ENCODE measurements at places on chromosomes 4 and X.
A peak's percentile ranks its signal among the peaks of the same experiment; 100 is the strongest.

GRCh38 chr4:2009651-2010233 is 968 bp upstream of the NELFA start:
- peaks cover 9% of the 10 kb centered on the region for H3K36me3 ChIP-seq
- peaks cover 9% of the 10 kb centered on the region for H3K27me3 ChIP-seq
- peak overlapping the region; percentile 85 for H3K4me3 ChIP-seq
- no peak overlapping the region for H3K27ac ChIP-seq

DNA sequence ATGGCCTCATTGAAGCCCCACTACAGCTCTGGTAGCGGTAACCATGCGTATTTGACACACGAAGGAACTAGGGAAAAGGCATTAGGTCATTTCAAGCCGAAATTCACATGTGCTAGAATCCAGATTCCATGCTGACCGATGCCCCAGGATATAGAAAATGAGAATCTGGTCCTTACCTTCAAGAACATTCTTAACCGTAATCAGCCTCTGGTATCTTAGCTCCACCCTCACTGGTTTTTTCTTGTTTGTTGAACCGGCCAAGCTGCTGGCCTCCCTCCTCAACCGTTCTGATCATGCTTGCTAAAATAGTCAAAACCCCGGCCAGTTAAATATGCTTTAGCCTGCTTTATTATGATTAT is 876 bp downstream of the HPRT1 start:
- no peaks in the 10 kb centered on the region for H3K36me3 ChIP-seq
- no peak overlapping the region for H3K27ac ChIP-seq
- 0 out of 2 replicates have a peak, but pooled peaks cover 7% of the 10 kb centered on the region for H3K4me1 ChIP-seq

DNA sequence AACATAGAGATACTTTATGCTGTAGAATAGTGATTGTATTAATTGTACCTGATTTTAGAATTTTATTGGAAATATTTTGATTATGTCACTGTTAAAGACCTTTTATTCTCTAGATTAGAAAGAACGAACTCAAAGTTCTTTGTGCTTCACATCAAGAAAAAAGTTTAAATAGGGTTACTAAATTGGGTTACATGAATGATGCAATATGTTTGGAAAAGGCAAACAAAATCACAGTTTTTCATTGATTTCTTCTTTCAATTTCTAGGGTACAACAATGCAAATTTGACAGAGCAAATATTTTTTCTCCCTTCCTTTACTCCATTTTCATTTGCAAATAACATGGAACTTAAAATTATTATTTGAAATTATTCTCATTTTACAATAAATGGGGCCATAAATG is 24.0 kb upstream of the ANKRD50 start:
- peaks cover 33% of the 10 kb centered on the region for H3K4me1 ChIP-seq
- no peak overlapping the region for H3K27ac ChIP-seq
- no peak overlapping the region for H3K4me3 ChIP-seq
- no peaks in the 10 kb centered on the region for H3K27me3 ChIP-seq
- no peak for DNase-seq

DNA sequence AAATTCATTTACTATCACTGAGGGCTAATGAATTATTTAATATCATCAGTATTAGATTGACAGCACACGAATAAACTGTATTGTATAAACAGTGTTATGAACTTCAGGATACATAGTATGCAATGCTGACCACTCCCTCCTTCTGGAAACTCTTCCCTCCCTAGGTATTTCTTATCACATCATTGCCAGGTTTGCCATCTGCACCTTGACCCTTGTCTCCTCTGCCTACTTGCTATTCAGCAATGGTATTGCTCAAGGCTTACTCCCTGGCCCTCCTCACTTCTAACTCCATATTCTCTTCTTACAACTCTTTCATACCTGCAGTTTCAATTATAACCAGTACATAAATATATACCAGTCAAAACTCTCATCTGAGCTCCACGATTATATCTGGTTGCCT is 38.9 kb downstream of the ATP8A1 start:
- H3K27me3 ChIP-seq, result no peaks in the 10 kb centered on the region
- 0 out of 2 replicates have a peak, but pooled peaks cover 3% of the 10 kb centered on the region for H3K36me3 ChIP-seq
- H3K27ac ChIP-seq, result no peak overlapping the region

DNA sequence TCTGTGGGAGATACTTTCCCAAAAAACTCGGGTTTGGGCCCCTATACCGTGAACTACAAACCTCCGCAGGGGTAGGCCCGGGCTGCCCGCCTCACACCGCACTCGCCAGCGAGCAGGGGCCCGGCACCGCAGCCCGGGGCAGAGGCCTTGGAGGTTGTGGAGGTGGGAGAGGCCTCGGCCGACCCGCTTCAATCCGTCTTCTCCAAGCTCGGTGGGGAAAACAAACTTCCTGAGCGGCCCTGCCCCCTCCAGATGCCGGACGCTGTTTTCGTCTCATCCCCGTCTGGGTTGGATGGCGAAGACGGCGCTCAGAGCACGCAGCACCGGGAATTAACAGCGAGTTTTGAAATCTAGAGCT is 442 bp upstream of the MCUB start:
- peak; percentile 63 for DNase-seq
- no peak overlapping the region for H3K27ac ChIP-seq
- H3K4me1 ChIP-seq, result peaks cover 26% of the 10 kb centered on the region
- peaks cover 6% of the 10 kb centered on the region for H3K36me3 ChIP-seq
- H3K27me3 ChIP-seq, result peaks cover 6% of the 10 kb centered on the region

DNA sequence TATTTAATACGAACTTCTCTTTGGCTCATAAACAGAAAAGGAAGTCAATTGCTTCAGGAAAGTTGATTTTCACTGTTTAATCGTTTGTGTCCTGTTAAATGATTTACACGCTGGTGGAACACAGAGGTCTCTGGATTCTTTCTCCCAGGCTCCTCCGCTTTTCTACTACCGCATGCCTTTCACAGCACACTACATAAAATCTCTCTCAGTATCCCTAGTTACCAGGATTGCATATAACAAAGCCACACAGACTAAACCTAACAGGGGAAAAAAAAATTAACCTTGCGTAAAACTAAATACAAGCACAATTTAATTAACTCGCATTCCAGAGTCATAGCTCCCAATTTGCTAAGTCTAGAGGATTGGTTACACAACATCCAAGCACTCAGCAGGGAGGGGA is 133.9 kb downstream of the CORIN start:
- H3K36me3 ChIP-seq, result no peaks in the 10 kb centered on the region
- no peak for DNase-seq
- no peak overlapping the region for H3K27ac ChIP-seq
- no peaks in the 10 kb centered on the region for H3K27me3 ChIP-seq
- H3K4me1 ChIP-seq, result peaks cover 19% of the 10 kb centered on the region

Measured in WTC11 (cell line).